ENCODE measurements at places on chromosomes 12 and 14.

GRCh38 chr14:103499709-103500108 is 22.9 kb downstream of the CKB start:
- ATAC-seq = no peak

DNA sequence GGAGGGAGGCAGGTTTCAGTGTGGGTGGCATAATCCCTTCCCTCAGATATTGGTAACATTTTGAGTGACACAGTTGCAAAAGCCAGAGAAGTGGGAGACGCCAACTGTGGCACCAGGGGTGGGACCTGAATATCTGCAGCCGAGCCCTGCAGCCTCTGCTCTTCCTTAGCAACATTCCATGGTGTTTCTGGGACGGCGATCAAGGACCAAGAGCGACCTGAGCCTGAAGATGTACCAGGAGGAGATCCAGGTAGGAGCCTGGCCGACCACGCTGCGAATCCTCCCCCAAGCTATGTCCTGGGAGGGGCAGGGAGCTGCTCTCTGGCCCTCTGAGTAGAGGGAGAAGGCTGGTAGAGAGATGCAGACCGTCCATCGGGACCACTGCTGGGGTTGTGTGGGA is 41.8 kb downstream of the SLC8B1 start:
- no peak for ATAC-seq

DNA sequence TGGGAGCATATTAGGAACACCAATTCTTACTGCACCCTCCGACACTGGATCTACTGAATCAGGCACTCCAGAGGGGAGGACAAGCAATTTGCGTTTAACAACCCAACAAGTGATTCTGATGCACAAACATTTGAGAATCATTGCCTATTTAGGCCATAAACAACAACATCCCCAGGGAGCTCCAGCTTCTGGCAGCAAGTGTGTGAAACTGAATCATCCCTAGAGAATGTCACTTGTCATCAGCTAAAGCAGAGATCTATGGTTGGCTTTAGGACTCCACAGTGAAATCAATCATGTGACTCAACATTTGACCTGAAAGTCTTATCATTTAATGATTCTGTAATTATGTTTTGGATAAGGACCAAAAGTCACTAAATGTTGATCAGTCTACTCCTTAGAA is 505.0 kb upstream of the FLRT2 start:
- no peak for ATAC-seq

DNA sequence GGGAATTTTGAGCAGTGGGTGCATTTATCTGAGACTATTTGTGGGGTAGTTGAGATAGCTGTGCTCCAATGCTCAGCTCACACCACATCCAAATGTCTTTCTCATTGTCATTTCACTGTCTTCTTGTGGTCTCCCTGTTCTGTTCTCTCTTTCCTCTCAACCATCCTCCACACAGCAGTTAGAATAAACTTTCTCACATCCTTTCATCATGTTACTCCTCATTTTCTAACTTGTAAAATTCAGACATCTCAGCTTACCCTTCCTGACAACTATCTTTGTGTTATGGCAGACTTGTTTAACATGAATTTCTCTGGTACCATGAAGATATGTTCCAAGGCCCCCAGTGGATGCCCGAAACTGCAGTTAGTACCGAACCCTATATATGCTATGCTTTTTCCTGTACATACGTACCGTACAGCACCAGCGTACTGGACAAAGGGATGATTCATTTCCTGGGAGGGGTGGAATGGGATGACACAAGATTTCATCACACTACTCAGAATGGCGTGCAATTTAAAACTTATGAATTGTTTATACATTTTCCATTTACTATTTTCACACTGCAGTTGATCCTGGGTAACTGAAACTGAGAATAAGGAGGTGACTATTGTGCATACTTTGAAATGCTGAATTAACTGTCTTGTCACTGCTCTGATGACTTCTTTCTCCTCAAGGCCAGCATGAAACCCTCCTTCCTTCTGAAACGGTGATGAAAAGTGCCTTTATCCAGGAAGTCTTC is 177.1 kb upstream of the SLC38A2 start:
- no peak for ATAC-seq

DNA sequence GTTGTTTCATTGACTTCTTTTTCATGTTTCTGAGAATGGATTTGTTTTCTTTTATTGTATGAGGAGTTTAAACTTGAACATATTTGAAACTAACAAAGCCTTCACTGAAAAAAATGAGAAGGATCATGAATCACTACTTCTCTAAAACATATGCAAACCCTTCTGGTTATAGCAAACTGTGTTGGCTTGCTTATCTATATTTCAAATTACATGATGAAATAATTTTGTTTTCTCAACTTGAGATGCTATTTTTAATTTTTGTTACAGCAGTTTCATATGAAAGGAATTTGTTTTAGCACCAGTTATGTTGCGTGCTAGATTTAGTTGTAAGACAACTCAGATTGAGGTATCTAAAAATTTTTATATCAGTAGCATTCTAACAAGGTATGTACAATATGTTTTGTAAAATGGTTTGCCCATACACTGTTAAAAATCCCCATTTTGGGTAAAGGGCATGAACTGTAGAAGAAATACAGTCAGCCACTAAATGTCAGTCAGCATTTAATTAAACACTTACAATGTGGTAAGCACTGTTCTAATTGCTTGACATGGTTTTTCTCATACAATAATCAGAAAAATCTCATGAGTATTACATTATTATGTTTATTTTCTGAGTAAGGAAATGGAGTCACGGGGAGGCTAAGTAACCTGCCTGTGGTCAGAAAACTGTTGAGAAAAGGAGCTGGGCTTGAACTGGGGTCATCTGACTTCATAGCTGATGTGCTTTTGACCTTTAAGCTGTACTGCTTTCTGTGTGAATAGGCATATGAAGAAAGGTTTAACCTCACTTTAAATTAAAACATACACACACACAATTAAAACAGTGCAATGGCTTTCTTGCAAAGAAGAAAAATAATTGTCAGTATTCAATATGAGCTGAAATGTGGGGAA is 105.7 kb downstream of the PLEKHA5 start:
- no peak for ATAC-seq

DNA sequence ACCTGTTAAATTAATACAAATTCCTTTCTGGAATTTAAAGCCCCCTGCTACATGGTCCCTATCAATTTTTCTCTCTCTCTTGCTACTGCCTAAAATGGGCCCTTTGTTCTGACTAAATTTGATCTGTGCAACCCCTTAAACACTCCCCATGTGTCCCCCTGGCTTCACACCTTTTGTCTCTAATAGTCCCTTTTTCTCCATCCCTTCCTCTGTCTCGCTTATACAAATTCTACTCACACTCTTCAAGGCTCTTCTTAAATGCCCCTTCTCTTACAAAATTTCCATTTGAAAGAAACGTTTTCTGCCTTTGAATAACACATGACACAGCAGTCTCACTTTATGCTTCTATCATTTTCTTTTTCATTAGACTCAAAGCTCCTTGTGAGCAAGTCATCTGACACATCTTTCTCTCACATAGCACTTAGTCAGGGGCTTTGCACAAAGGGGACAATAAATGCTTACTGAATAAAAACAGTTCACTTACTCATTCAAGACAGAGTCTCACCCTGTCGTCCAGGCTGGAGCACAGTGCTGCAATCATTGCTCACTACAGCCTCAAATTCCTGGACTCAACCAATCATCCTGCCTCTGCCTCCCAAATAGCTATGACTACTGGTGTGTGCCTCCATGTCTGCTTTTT is 41.5 kb upstream of the NR2C1 start:
- ATAC-seq = no peak
